Esophagus squamous epithelium (tissue), 5 donors: ENCODE measurements at places on chromosomes 6 and 20. TPM values are rescaled to one million over a fixed set of nuclear protein-coding genes. Genes with fewer than 3 reads are reported as not detected.

The FOXQ1 gene
- 11.3 TPM for total RNA-seq

The PERP gene
- total RNA-seq, result 879 TPM

The KIF6 gene
- total RNA-seq, result not detected

The ACTL10 gene
- total RNA-seq, result 4.4 TPM

The BPI gene
- not detected for total RNA-seq

The GATA5 gene
- total RNA-seq, result 0.85 TPM

The MAS1 gene
- not detected for total RNA-seq

The ANGPT4 gene
- total RNA-seq, result 0.38 TPM

The PRDM1 gene
- total RNA-seq, result 33.6 TPM

DNA sequence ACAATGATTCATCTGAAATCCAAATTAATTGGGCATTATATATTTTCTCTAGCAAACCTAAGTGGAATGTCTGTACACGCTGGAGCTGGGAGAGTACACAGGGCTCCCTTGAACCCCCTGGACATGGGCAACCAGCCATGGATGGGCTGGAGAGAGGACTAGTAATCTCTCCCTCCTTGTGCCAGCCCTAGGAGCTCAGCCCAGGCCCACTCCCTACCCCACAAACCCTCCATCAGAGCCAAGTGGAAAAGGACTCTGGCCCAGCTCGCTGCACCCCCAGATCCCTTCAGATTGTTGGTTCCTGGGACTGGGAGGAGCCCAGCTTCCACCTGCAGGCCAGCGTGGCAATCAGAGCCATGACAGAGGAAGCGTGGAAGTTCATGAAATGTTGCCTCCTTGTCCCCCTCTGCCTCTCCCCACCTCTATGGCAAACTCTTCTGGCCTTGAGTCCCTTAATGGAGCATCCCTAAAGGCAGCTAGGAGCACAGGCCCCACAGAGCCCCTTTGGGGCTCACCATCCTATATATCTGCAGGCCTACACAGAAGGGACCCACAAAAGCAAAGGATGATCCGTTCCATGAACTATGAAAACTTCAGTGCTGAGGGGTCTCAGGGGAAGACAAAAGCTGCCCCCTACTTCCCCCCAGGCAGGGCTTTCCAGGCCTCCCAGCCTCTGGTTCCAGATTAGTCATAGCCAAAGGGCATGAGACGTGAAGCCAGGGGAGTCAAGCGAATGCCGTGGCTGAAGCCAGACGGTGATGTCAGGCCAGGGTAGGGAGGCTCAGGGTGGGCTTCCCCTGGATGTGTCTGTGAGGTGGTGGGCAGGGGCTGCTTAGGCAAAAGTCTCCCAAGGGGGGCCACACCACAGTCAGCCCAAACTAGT, 126.4 kb upstream of the MAFB start:
- DNase-seq, result no peak

GRCh38 chr6:111812060-111813038, 60.9 kb downstream of the FYN start:
- DNase-seq, result no peak

GRCh38 chr6:130485870-130486269, 120.1 kb downstream of the TMEM200A start:
- DNase-seq, result no peak

- DNase-seq, result no peak
Observed at GRCh38 chr6:11607383-11607782, 69.8 kb downstream of the TMEM170B start.

DNA sequence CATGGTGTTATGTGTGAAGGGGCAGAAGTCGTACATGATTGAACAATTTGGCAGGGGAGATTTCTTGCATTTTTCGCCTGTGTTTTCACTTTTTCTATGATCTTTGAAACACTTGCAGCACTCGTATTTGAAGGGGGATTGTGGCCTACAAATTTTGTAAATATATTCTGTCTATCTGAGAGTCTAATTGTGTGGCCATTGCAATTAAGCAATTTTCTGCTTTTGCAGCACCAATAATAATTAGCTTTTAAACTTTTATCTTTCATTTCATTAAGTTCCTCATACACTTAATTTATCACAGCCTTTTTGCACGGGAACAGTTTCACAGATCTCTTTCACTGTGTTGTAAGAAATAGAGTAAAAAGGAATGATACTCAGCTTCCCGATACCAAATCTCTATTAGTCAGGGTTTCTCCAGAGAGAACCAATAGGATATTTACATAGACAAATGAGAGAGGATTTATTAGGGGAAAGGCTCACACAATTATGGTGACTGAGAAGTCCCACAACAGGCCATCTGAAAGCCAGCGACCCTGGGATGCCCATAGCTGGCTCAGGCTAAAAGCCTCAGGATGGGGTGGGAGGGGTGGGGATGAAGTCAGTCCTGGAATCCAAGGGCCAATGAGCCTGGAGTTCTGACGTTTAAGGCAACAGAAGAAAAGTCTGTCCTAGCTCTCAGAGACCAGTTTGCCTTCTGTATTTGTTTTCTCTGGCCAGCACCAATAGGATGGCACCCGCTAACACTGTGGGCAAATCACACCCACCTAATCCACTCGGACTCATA, 58.3 kb downstream of the KIF6 start:
- no peak for DNase-seq

- no peak for DNase-seq
Observed at GRCh38 chr6:34697544-34697836, 923 bp upstream of the ILRUN start.

GRCh38 chr6:90109141-90109540, 187.5 kb downstream of the BACH2 start:
- DNase-seq, result no peak

DNA sequence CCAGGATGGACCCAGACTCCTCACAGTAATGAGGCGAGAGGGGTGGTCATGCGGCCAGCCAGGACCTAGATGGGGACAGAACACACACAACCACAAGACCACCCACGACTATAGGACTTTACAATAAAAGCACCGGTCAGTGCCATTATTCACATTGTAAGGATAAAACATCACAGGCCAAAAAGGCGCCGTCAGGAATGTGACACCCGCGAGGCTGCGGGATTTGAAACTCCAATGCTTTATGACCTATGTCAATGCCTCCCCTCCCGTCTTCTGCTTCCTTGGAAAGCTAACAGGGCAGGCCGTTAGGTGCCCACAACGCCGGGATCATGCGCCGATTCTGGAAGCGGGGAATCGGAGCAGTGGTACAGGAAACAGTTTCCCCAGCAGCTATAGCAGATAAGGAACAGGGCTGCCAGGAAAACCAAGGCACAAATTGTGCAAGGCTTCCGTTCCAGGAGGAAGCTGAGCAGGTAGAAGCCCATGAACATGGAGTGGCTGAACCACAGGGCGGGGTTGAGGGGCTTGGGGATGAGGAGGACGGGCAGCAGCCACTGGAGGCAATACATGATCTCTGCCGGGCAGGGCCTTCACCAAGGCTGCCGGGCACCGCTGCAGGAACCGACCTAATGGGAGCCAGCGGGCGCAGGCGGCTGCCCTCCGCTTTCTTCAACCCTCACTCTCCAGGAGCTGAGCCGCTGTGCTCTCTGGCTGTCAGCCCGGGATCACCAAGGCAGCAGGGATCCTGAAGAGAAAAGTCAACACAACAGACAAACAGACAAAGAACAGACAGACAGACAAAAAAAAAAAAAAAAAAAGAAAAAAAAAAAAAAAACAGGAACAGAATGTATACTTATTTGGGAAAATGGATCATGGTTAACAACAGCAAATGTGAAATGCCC, 2.2 kb upstream of the NNAT start:
- no peak for DNase-seq

DNA sequence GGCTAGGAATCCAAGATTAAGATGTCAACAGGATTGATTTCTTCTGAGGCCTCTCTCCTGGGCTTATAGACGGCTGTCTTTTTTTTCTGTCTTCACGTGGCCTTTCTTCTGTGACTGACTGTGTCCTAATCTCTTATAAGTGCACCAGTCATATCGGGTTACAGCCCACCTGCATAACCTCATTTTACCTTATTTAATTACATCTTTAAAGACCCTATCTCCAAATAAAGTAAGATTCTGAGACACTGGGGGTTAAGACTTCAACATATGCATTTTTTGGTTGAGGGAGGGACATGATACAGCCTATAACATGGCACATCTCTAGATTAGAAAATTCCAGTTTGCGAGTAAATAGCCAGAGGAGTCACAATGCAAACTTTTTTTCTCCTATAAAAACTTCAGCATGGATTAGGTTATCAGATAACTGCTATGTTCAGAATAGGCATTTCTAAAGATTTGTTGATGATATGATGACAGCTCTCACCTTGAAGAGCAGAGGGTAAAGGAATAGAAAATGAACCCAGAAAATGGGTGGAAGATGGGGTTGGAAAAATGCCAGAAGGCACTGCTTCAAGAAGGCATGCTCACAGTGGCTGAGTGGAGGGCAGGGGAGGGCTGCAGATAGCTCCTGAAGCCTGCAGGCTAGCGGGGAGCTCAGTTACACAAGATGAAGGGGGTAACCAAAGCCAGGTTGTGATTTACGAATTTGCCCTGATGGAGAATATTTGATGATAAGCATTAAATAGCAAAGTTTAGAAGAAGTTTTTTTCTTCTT, 8.7 kb upstream of the PDE7B start:
- no peak for DNase-seq

DNA sequence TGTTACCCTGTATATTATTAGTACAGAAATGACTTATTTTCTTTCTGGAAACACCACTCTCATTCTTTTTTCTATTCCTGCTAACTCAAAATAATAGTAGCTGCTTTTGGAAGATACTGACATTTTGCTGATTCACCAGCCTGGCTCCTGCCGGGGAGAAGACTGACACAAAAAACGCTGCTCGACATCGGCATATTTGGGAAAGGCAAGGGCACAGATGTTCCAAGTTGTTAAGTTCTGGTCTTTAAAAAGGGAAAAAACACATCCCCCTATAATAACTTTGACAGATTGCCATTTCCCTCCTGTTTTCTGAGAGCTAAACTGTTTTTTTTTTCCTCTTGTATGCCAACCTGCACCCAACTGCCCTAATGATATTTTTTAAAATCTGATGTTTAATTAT, 55.4 kb downstream of the CTNNBL1 start:
- DNase-seq, result no peak

GRCh38 chr20:50953821-50954220, 4.5 kb downstream of the DPM1 start:
- DNase-seq, result no peak

DNA sequence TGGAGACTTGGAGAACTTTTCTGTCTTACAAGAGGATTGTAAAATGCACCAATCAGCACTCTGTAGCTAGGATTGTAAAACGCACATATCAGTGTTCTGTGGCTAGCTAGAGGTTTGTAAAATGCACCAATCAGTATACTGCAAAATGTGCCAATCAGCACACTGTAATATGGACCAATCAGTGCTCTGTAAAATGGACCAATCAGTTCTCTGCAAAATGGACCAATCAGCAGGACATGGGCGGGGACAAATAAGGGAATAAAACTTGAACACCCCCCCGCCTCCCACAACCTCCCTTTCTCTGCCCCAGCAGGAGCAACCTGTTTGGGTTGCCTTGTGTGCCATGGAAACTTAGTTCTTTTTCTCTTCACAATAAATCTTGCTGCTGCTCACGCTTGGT, 12.8 kb upstream of the RPS10 start:
- no peak for DNase-seq

GRCh38 chr6:113960795-113961194, 10.2 kb downstream of the HDAC2 start:
- no peak for DNase-seq

DNA sequence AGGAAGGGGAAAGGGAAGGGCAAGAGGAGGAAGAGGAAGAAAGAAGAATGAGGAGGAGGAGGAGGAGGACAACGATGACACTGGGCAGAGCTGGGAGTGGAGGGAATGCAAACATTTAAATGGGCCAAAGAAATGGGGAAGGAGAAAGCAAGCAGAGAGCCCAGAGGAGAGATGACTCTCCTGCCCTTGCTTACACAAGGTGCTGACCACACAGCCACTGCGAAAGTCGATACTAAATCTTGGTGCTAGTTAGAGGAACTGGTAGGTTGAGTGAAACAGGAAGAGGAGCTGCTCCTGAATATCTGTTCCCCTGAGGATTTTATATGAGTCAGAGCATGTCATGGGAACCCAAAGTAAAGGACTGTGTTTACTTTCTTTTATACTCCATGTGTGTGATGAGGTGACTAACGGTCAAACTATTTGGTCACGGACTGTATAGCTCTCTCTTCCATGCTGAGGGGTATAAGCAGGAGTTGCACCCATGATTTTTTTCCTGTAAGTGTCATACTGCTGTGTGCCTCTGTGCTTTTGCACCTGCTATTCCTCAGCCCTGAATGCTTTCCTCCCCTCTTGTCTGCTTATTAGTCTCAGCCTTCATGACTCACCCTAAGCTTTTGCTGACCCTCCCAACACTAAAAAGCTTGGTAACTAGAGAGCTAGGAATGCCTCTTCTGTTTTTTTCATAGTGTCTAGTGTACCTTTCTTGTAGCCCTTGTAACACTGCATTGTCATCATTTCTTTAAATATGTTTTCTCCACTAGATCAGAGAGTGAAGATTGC, 9.5 kb upstream of the PAQR8 start:
- no peak for DNase-seq

DNA sequence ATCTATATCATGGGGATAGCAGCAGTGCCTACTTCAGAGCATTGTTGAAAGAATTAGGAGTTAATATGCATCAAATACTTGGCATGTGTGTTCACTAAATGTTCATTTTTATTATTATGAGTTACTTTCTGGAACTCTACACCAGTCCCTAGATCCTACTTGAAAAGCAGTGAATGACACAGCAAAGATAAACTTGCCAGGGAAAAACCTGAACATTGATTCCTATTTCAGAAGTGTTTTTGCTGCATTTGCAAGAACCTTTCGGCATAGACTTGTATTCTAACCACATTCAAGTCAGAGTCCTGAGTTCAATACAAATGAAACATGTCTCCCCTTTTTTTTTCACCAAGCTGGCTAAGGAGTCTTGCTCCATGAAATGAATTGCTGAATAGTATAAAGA, 187.4 kb upstream of the TAB2 start:
- DNase-seq, result no peak

- no peak for DNase-seq
Observed at GRCh38 chr20:31425797-31426196, 14.6 kb upstream of the DEFB123 start.

GRCh38 chr20:19932170-19932667, 84.9 kb upstream of the NAA20 start:
- DNase-seq, result no peak

- no peak for DNase-seq
Observed at GRCh38 chr6:109513571-109514071, 30.6 kb upstream of the ZBTB24 start.

DNA sequence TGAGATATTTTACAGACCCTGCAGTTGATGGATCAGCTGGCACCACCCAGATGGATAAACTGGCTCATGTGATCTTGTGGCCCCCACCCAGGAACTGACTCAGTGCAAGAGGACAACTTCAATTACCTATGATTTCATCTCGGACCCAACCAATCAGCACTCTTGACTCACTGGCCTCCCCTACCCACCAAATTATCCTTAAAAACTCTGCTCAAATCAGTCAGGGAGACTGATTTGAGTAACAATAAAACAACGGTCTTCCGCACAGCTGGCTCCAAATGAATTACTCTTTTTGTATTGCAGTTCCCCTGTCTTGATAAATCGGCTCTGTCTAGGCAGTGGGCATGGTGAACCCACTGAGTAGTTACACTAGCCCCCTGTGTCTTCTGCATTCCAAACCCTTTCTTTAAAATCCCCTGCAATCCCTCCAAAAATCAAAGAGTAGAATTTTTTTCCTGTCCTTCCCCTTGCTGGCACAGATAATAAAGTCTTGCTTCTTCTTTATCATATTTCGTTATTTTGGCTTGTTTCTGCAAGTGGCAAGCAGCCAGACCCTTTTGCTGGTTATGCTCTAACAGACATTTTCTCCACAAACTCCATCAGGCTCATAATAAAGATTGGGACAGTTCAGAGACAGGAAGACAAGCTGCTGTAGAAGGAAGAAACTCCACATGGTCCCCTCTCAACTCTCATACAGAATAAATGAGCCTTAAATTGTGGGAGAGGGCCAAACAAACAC, 48.3 kb downstream of the OR2B6 start:
- DNase-seq, result no peak
